ENCODE measurements at places on chromosomes 13 and 19.

- no peak for DNase-seq
These were observed 561.2 kb upstream of the SLITRK1 start for GRCh38 chr13:84443463-84443862.

DNA sequence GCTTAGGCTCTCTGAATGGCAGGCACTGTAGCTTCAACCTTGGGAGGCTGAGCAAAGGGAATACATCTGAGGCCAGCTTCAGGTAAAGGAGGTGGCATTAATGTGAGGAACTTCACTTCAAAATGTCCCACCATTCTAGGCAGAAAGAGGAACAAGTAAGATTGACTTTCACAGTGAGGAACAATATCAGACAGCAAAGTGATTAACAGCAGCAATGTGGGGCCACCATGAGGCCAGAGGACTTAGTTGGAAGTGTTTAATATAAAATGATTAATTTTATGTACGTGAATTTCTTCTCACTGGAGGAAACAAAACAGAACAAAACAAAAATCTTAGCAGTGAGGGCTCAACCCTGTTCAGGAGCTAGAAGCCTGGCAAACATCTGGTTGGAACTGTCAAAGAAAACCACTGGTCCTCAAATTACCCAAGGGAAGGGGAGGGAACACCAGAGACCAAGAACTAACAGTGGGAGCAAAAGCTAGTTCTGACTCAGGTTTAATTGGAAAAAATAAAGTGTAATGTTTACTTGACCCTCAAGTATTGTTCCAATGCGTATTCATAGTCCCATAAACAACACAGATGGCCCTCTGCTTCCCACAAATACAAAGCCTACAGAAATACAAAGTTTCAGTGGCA is 43.9 kb upstream of the FRY start:
- DNase-seq = no peak

DNA sequence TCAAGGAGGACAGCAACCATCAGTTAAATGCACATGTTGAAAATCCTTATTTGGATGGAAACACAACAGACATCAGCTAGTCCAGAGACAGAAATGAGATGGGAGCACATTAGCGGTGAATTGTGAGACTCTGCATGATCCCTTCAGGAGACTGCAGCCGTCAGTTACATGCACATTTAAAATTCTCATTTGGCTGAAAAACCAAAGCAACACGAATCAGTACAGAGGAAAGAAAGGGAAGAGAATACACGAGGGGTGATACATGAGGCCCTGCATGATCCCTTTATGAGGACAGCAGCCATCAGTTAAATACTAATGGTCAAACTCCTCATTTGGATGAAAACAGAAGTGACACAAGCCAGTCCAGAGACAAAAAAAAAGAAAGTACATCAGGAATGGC is 123.4 kb downstream of the PTPRS start:
- DNase-seq = no peak

GRCh38 chr13:102309110-102309509 is 92.7 kb downstream of the FGF14 start:
- DNase-seq = no peak

DNA sequence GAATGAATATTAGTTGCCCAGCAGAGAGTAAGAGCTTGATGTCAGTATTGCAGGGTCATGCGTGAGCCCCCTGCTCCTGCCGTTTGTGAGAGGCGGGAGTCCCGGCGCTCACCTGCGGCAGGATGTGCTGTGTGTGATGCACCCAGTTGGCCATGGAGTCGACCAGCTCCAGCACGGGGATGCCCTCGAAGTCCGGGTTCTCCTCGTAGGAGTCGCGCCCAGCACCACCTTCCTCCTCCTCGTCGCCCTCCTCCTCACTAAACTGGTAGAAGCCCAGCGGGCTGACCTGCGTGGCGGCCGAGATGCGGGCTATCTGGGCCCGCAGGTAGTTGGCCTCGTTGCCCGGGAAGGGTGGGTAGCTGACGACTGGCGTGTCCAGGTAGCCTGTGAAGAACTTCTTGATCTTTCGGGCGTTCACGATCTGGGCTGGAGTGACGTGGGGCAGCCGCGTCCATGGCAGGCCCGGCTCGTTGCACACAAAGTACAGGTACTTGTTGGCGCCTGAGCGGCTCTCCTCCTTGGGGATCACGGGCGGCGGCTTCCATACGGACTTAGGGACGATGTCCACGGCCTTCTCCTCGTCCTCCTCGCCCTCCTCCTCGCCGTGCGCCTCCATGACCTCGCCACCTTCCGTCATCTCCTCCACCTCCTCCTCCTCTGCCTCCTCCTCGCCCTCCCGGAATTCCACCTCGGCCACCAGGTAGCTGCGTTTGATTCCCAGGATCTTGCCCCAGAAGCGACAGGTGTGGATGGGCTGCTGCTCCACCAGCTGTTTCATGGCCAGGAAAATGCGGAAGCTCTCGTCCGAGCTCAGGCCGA is 10.8 kb downstream of the RSPH6A start:
- DNase-seq = no peak

DNA sequence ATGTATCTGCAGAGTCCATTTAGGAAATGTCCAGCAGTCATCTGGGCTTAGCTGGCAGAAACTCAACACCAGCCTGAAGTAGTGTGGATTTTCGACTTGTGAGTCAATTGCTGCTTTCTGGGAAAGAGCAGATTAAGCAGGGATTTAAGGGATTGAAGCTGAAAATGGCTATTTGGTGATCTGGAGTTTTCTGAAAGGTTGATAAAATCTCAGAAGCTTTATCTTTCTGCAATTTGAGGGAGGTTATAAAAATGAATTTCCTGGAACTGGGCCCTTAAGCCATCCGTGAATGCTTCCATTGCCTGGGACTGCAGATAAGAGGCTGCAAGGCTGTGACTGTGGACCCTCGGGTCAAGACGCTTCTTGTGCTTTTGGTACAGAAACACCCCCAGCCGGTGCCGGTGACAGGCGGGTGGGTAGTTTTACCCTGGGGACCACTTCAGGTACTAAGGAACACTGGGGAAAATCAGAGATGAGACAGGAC is 61.5 kb downstream of the COL4A1 start:
- DNase-seq = no peak
